Spinal cord (tissue), 10 donors: ENCODE measurements at places on chromosomes 11 and 22.

DNA sequence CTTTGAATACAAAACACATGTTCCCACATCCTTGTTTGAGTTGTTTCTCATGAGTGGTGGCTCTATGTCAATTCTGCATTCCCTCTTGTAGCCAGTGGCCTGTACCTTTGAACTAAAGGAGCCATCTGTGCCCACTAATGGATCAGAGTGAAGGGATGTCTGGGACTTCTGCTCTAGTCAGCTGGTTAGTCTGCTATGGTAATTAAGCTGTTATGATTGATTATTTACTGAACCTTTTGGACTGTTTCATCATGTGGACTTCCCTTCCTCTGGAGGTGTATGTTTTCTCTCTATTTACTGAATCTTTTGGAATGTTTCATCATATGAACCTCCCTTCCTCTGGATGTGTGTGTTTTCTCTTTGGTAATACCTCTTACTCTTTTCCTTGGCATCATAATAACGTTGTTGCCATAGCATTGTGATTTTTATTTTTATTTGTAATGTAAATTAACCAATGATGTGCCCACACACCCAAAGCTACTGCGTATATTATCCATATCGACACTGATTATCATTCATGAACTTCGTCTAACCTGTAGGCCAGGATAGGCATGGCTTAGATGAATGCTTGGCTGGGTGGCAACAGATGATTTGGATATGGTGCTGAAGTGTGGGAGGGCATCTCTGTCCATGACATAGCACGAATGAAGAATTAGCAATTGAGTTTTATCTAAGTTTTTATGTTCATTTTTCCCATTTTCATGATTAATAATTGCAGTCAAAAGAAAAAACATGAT, 112.3 kb upstream of the SORL1-AS1 start:
- DNase-seq: no peak
- no peaks in the 10 kb centered on the region for H3K27me3 ChIP-seq
- no peak overlapping the region for H3K4me3 ChIP-seq
- peaks cover 8% of the 10 kb centered on the region for H3K4me1 ChIP-seq
- no peak overlapping the region for H3K27ac ChIP-seq
- peaks cover 12% of the 10 kb centered on the region for H3K36me3 ChIP-seq

- no peak for DNase-seq
- H3K27me3 ChIP-seq: no peaks in the 10 kb centered on the region
- H3K36me3 ChIP-seq: no peaks in the 10 kb centered on the region
Measured at GRCh38 chr11:74546752-74547151, 45.6 kb upstream of the POLD3 start.

DNA sequence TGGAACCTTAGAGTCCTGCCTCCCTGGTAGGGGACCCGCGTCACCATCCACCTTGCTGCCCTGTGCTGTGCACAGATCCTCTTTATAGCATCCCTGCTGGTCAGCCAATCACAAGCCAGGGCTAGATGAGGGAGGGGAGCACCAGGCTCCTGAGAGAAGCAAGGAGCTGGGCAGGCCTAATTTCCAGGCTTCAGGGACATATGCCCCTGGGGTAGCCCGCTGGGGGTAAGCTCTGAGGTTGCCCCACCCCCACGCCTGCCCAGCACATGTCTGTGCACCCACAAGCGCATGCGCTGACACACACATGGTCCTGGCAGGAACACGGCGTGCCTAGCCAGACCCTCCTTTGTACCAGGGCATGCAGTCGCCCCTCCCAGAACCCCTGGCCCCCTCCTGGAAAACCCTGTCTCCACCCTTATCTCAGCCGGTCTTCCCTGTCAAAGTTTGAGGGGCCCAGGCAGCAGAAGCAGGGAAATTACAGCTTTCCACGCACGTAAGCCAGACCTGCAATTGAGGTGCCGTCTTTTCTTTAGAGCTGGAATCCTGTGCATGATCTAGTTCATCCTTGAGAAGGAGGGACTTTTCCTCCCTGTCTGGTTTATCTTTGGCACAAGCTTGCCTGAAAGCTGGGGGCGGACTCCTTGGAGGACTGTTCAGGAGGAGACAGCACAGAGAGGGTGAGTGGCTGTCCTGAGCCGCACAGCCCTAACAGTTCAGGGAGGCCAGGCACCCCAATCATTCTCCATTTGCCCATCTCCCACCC, 2.1 kb downstream of the SSTR3 start:
- peaks cover 7% of the 10 kb centered on the region for H3K36me3 ChIP-seq
- no peak for DNase-seq
- no peak overlapping the region for H3K27ac ChIP-seq
- H3K4me1 ChIP-seq: peaks cover 18% of the 10 kb centered on the region
- no peak overlapping the region for H3K4me3 ChIP-seq

DNA sequence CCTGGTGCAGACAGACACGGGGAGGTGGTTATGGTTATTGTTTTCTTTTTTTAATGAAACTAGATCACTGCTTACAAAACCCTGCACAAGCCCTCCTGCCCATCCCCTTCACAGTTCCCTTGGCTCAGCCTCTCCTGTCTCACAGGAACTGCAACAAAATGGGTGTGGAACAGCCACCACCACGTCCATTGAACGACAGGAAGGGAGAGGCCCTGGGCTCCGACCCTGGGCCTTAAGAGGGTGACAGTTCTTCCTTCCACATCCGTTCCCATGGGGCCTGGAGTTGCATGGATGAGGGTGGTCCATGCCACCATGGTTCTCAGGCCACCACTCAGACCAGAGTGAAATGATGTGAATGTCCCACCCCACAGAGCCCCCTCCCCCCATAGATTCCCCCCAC, 15.7 kb downstream of the PRPF19 start:
- DNase-seq: no peak
- H3K4me1 ChIP-seq: no peaks in the 10 kb centered on the region
- no peaks in the 10 kb centered on the region for H3K27me3 ChIP-seq
- no peak overlapping the region for H3K4me3 ChIP-seq

- H3K27ac ChIP-seq: no peak overlapping the region
- H3K27me3 ChIP-seq: peaks cover 57% of the 10 kb centered on the region
- DNase-seq: no peak
- H3K4me3 ChIP-seq: no peak overlapping the region
Measured at GRCh38 chr11:69774354-69775162, 583 bp downstream of the FGF4 start.

DNA sequence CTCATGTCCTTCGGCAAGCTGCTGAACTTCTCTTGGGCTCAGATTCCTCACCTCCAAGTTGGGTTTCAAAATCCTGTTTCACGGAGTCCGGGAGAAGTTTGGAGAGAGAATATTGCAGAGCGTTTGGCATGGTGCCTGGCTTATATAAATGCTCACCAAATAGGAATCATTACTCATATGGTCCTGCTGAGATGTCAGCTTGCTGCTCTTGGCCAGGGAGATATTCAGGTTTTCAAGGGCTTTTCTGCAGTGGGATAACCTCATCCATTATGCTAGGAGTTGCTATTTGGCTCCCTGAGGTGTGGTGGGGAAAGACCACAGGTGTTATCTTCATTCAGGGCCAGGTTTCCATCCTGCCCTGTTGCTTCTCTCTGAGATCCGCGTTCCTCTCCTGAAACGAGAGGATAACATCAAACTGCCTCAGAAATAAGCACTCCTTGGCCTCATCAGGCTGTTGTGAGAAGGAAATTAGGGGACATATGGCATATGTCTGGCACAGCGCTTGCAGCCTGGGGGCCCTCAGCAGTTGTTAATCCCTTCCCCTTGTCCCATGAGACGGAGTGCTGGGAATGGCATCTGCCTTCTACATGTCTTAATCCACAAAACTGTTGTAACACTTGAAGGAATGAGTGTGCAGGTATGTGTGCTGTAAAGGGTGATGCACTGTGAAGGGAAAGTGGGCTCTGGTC, 29.9 kb upstream of the ACER3 start:
- H3K27ac ChIP-seq: no peak overlapping the region
- H3K27me3 ChIP-seq: no peaks in the 10 kb centered on the region
- H3K4me3 ChIP-seq: no peak overlapping the region
- no peak for DNase-seq
- no peaks in the 10 kb centered on the region for H3K4me1 ChIP-seq
- no peaks in the 10 kb centered on the region for H3K36me3 ChIP-seq

- H3K27ac ChIP-seq: no peak overlapping the region
- H3K27me3 ChIP-seq: no peaks in the 10 kb centered on the region
- no peak for DNase-seq
- no peaks in the 10 kb centered on the region for H3K4me1 ChIP-seq
Measured at GRCh38 chr22:48182846-48183805, 1420.7 kb downstream of the TBC1D22A start.

DNA sequence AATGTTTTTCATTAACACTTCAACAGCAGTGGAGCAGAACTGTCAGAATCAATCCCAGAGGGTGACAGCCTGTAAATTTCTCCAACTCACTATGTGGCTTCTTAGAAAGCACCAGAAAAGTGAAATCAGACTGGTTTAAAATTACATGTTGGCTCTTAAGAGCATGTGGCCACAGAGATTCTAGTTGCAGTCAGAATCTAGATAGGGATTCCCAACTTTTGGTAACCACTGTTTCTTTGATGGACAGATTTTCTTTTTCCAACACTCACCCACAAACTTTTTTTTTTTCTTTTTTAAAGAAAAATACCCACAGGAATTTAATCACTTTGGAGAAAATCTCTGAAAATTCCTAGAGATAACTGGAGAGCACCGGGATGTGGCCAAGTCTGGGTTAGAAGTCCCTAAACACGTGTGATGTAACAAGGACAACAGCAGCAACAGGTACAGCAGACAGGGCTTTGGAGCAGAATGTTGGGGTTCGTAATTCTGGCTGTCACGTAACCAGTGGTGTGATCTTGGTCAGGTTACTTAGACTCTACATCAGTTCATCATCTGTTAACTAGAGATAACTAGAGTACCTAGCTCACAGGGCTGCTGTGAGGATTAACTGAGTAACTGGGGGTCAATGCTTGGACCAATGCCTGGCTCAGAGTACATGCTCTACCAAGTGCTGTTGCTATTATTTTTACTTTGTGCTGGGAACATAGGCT, 100.1 kb downstream of the NAT10 start:
- H3K4me3 ChIP-seq: no peak overlapping the region
- DNase-seq: no peak
- H3K36me3 ChIP-seq: no peaks in the 10 kb centered on the region

GRCh38 chr22:22397875-22398524, 110.5 kb downstream of the ZNF280B start:
- no peak for DNase-seq
- H3K4me3 ChIP-seq: no peak overlapping the region
- H3K27ac ChIP-seq: no peak overlapping the region

DNA sequence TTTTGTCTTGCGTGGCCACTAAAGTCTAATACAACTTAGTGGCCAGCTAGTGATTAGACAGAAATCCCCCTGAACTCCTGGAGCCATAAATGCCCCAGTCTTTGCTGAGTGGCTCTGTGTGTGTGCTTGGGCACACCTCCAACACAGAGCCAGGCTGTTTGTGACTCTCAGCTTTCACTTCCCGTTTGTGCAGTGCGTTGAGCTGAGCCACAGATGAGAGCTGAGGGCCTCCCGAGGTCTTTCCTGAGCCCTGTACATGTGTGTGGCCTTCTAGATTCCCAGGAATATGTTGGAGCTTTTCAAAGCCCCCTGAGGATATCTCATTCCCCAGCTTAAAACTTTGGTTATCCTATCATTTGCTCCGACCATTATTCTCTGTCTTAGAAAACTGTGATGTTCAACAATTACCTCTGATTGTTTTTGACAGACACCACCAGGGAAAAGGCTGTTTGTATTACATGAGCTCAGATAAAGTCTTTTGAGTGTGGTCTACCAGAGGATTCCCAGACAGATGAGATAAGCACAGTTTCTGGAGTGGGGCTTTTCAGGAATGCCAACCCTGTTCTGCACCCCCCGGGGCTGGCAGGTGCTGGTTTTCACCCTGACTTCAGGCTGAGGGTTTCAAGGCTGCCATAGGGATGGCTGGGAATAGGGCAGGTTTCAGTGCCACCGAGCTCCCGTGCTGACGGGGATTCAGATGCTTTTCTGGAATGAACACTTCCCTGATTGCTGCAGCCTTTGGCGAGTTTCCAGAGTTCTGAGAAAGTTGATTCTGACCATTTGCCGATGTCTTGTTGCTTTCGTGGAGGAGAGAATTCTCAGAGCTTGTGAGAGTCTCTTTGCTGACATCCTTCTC, 23.8 kb downstream of the IGHMBP2 start:
- H3K4me3 ChIP-seq: no peak overlapping the region
- no peaks in the 10 kb centered on the region for H3K4me1 ChIP-seq
- no peak for DNase-seq
- H3K27me3 ChIP-seq: no peaks in the 10 kb centered on the region

- H3K27me3 ChIP-seq: no peaks in the 10 kb centered on the region
- no peak for DNase-seq
- no peak overlapping the region for H3K4me3 ChIP-seq
Measured at GRCh38 chr11:46114378-46114777, 6.9 kb downstream of the PHF21A start.

GRCh38 chr11:72626414-72626936, 47.7 kb downstream of the PDE2A start:
- H3K27ac ChIP-seq: peak overlapping the region; percentile 57
- no peaks in the 10 kb centered on the region for H3K36me3 ChIP-seq
- H3K4me3 ChIP-seq: no peak overlapping the region
- H3K4me1 ChIP-seq: peaks cover 67% of the 10 kb centered on the region
- no peak for DNase-seq

GRCh38 chr11:61696602-61697001, 16.4 kb downstream of the DAGLA start:
- no peak overlapping the region for H3K27ac ChIP-seq
- H3K4me3 ChIP-seq: no peak overlapping the region
- peaks cover 25% of the 10 kb centered on the region for H3K36me3 ChIP-seq
- peaks cover 94% of the 10 kb centered on the region for H3K4me1 ChIP-seq
- H3K27me3 ChIP-seq: no peaks in the 10 kb centered on the region

- no peaks in the 10 kb centered on the region for H3K27me3 ChIP-seq
- no peak overlapping the region for H3K27ac ChIP-seq
- H3K36me3 ChIP-seq: no peaks in the 10 kb centered on the region
- peaks cover 9% of the 10 kb centered on the region for H3K4me1 ChIP-seq
- no peak for DNase-seq
- no peak overlapping the region for H3K4me3 ChIP-seq
Measured at GRCh38 chr11:34653851-34654482, 33.1 kb downstream of the EHF start.

- H3K27me3 ChIP-seq: peaks cover 15% of the 10 kb centered on the region
- peaks cover 2% of the 10 kb centered on the region for H3K36me3 ChIP-seq
- no peak for DNase-seq
Measured at GRCh38 chr22:43337385-43337784, 5.8 kb downstream of the SCUBE1 start.

DNA sequence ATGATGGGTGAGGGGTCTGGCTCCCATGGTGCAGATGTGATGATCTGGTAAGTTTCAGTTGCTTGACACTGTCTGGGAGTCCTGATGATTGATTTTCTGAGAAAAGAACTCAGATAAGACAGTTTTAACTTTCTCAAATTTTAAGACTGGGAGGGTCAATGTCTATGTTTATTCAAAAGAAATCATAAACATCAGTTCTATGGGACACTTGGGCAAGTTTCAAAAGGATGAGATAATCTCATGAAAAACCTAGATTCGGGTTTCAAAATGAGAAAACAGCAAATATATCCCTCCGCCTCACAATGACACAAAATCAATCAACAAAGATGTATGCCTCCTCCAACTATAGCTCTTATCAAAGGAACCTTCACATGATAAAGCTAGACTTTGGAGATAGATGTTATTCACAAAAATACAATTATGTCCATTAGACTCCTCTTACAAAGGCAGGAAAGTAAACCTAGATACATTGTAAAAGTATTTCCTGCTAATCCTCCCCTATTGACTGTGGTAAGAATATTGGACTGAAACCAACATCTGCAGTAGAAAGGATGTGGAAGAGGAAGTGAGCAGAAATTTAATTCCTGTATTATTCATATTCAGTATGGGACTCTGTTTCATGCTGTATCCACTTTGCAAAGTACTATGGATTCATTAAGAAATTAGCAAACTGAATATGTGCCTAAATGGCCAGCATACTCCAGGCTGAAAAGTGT, 21.6 kb downstream of the SVIP start:
- no peaks in the 10 kb centered on the region for H3K36me3 ChIP-seq
- no peak overlapping the region for H3K27ac ChIP-seq
- no peak overlapping the region for H3K4me3 ChIP-seq
- no peaks in the 10 kb centered on the region for H3K27me3 ChIP-seq
